Esophagus squamous epithelium (tissue), 5 donors: ENCODE measurements at places on chromosomes 4 and X.

GRCh38 chrX:130539721-130540321, 138.0 kb downstream of the RBMX2 start:
- no peak for DNase-seq

GRCh38 chr4:1355378-1355777, 8.4 kb downstream of the UVSSA start:
- DNase-seq = no peak

DNA sequence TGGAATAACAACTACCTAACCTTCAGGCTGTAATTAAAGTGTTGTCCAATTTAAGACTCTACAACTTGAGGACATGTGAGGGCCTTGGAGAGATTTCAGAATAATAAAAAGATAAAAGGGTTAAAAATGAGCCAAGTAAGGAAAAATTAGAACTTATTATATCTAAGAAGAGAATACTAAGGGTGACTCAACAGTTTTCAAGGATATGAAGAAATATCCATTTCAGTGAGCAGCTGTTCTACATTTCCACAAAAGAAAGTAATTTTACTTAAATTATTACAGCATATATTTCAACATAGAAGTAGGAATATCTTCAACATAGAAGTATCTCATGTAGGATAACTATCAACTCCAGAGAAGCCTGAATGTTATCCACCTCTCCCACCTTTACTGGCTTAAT, 11.3 kb downstream of the SNX12 start:
- DNase-seq = no peak

DNA sequence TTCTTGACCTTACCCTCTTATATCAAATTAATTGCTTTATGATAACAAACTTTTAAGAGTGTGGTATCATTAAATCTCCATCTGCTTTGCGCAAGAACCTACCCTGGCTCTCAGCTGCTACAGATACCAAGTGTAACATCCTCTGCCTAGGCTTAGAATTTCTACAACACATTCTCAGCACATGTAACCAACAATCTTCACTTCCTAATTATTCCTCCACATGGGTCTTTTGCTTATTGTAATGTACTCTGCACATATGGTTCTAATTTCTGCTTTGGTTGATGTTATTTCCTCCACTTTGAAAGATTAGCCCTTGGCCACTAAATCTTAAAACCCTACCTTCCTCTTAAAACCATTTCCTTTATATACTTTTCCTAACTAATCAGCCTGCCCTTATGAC, 242.4 kb downstream of the ARHGAP24 start:
- DNase-seq = no peak

- DNase-seq = no peak
These were observed 30.7 kb upstream of the ZNF280C start for GRCh38 chrX:130299279-130300009.

GRCh38 chr4:139253713-139254112, 26.3 kb downstream of the MGARP start:
- no peak for DNase-seq

GRCh38 chr4:152114562-152114961, 353.8 kb upstream of the GATB start:
- no peak for DNase-seq

- no peak for DNase-seq
These were observed 21.1 kb downstream of the ACOX3 start for GRCh38 chr4:8419222-8420041.

- no peak for DNase-seq
These were observed 2.9 kb downstream of the PDGFRA start for GRCh38 chr4:54231768-54232688.

- no peak for DNase-seq
These were observed 198.8 kb downstream of the STIM2 start for GRCh38 chr4:27059446-27059845.
